Femur (tissue), 1 donor: ENCODE measurements at places on chromosomes 3 and 15.

DNA sequence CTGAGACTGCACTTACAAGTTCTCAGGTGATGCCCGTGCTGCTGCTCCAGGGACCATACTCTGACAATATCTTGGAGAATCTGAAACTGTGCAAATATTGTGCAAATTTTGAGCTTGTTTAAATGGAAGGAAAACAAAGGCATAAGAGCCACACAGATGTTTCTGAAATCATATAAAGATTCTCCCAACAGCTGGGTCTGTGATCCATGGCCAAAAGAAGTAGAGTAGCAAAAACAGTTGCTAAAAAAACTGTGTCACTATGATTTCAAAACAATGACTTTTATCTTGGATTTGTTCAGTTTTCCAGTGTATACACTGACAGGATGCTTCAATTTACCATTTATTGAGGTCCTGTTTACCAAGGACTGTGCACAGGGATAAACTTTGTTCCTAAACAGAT lies 25.3 kb downstream of the NPTN start:
- DNase-seq = no peak

GRCh38 chr15:83844742-83845141 lies 190.8 kb downstream of the ADAMTSL3 start:
- no peak for DNase-seq

GRCh38 chr15:51936105-51936478 lies 35.5 kb downstream of the LEO1 start:
- no peak for DNase-seq

DNA sequence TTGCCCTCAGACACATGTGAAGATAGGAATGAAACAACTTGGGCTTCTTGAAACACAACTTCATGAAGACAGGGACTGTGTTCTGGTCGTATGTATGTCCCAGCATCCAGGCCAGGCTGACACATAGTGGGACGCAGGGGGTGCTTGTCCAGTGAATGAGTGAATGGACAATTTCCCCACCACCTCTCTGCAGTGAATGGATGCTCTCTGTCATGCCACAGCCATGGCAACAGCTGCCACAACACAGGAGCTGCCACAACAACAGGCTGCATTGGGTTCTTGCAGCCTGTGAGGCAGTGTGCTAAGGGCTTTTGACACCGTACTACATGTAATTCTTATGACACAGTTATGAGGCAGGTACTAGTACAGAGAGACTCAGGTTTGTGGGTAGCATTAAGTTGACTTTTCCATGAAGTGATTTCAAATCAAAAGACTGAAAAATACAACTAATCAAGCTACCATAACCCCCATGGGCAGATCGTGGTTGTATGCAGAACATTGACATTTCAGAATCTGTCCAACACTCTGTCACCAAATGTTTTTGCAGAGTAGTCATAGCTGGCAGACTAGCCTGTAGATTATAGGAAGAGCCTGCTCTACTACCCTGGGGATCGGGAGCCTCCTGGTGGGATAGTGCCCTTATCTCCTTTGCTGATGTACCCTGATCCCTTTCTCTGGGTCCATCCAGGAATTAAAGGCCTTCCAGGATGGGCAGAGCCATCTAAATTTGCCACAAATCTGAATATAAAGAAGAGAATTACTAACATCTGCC lies 40.8 kb downstream of the CLSTN2 start:
- DNase-seq = no peak

- no peak for DNase-seq
Measured at GRCh38 chr15:82611348-82611747, 35.8 kb downstream of the CPEB1 start.

DNA sequence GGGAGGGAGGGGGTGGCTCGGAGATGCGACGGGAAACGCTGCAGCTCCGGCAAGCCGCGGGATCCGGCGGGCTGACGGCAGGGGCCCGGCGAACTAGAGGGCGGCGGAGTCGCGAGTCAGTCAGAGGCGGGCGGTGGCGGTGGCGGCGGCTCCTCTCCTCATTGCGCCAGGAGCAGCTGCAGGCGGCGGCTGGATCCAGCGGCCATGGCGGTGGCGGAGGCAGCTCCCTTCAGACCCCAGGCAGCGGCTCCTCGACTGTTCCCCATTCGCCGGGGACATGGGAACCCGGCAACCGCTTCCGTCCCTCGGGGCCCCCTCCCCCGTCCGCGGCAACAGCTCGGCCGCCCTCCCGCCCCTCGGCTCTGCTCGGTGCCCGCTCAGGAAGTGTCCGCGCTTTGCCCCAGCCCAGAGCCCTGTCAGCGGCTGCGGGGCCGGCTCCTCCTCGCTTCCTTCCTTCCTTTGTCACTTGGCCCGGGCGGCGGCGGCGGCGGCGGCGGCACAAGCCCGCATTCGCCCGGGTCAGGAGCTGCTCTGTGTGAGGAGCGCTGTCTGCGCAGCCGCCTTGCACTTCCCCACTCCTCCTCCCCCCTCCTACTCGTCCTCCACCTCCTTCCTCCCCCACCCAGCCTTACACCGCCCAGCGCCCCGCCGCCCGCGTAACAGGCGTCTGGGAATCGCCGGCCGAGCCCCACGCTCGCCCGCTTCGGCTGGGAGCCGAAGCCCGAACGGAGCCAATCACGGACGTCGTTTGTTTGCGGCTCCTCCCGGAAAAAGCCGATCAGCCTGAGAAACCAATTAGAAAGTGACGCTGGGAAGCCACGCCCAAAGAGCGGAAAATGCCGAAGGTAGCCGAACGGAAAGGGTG lies at the start of gene GSK3B:
GSK3B (minus strand) TSS at position 537 of the 865 bp plus-strand sequence. CDS start 1,013 bp downstream, outside the sequence.
- peak; percentile 100 for DNase-seq

DNA sequence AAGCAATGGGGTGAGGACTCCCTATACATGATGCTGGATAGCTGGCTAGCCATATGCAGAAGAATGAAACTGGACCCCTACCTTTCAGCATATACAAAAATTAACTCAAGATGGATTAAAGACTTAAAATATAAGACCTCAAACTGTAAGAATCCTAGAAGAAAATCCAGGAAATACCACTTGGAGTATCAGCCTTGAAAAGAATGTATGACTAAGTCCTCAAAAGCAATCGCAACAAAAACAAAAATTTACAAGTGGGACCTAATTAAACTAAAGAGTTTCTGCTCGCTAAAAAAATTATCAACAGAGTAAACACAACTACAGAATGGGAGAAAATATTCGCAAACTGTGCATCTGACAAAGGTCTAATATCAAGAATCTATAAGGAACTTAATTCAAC lies 94.3 kb downstream of the XRN1 start:
- DNase-seq = no peak
